ENCODE measurements at places on chromosomes 1 and 21. TPM values are rescaled to one million over a fixed set of nuclear protein-coding genes. Genes with fewer than 3 reads are reported as not detected.

USH2A gene
- total RNA-seq = not detected

BECN2 gene
- not detected for total RNA-seq

PLA2G2D gene
- total RNA-seq = not detected

FLG2 gene
- not detected for total RNA-seq

TNFRSF9 gene
- total RNA-seq = 0.62 TPM

All from activated CD4-positive, alpha-beta T cell treated with anti-CD3 and anti-CD28 coated beads, Interleukin-2, amount 10 ng/mL, durations not matched to agents 7 days and 5 days (primary cell).